Stimulated activated CD8-positive, alpha-beta memory T cell treated with anti-CD3 and anti-CD28 coated beads, Interleukin-4, amount 100 ng/mL, for 4 hours (primary cell): ENCODE measurements at places on chromosomes 7 and 10.

GRCh38 chr7:141272417-141272816 lies 198.6 kb downstream of the TMEM178B start:
- DNase-seq = no peak

DNA sequence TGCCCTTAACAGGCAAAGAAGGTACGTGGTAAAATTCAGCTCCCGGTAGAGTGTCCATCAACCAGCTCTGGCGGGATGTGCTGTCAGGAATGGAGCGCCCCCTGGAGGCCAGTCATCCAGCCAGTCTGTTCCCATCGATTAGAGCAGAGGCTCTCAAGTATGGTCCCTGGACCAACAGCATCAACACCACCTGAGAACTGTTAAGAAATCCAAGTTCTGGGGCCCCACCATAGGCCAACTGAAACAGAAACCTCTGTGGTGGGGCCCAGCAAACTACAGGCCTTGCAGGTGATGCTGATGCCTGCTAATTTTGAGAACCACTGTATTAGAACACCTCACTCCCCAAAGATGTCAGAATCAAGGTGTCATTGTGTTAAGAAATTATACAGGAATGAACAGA lies 109.2 kb downstream of the DPY19L1 start:
- peak; percentile 4 for DNase-seq

DNA sequence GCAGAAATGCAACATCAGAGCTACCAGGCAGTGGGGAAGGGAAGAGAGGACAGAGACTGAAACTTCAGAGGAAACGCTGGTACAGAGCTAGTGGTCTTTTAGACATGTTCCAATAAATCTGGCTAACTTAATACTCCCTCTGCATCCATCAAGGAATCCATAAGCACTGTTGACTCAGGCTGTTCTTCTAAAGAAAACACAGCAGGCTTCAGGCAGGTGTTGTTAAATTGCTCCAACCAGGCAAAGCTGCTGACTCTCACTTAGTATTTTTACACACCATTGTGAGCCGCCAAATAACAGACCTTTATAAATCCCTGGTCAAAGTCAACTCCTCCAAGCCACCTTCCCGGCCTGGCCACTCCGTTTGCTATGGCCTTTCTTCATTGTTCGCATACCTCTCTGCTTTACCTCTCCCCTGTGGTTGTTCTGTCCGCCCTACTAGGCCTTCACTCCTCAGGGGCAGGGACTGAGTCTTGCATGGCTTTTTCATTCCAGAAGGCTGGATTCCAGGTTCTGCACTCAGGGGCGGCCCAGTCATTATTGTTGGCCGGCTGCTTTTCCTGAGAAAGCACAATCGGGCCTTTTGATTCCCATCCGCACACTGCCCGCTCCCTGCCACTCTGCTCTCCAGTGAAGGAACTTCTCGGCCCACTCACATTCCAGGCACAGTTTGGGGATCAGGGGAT lies 18.4 kb downstream of the CREB3L2 start:
- no peak for DNase-seq

DNA sequence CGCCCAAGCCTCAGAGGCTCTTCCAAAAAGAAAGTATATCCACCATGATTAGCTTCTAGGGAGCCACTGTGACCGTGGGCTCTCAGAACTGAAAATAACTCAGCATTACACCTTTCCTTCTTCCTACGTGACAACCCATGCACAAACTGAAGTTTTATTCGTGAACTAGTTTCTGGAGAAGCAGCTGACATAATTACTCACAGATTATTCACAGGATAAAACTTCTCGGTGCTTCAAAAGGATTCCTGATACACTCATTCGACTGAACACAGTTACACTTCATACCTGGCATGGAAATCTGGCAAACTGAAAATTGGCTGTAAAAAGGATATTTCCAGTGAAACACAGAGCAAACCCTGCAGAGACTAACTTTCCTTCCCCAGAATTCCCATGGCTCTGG lies 139.2 kb upstream of the PTER start:
- DNase-seq = no peak

DNA sequence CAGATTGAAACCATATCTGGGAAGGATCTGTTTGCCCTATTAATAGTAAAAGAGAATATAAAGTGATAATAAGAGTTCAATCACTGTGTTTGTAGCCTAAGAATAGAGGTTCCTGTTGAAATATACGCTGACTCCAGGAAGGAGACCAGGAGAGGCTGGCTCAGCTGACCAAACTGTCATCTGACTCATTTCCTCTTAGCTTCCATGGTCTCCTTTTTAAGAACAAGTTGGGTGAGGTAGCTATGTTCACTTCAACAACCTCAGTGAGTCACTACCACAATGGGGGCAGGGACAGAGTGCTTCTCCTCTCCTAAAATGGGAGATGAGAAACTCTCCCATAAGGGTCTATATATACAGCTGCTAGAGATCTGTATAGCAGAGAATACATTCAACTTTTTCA lies 543.3 kb downstream of the CALN1 start:
- no peak for DNase-seq

GRCh38 chr10:123398756-123399155 lies 244.6 kb downstream of the BUB3 start:
- no peak for DNase-seq

GRCh38 chr7:104902183-104902582 lies 111.8 kb upstream of the KMT2E start:
- DNase-seq = no peak

GRCh38 chr10:84478151-84478550 lies 149.8 kb downstream of the CCSER2 start:
- no peak for DNase-seq

- DNase-seq = no peak
Observed at GRCh38 chr7:74474271-74474865, 20.7 kb downstream of the GTF2IRD1 start.

DNA sequence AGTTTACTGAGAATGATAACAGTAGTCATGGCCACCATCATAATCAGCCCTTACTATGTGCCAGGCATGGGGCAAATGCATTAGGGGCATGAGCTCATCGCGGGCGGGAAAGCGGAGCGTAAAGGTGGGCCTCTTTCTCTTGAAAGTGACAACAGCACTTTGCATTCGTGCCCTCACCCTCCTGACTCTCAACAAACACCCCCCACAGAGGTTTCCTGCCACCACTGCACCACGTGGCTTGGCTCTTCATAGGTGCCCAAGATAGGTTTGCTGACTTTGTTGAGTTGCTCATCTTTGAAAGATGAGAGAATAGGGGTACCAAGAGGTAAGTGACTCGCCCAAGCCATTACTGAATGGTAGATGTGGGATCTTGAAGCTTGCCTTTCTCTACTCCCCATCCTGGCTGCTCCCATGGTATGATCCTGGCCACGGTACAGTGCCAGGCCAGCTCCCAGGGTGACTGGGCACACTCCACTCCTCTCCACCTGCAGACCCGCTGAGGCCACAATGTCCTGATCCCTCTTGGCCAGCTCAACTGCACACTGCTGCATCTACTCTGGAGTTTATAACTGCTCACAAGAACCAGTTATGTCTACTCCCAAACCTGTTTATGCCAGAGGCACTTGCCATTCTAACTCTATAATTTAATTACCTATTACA lies 26.0 kb downstream of the SLIT1 start:
- DNase-seq = no peak

DNA sequence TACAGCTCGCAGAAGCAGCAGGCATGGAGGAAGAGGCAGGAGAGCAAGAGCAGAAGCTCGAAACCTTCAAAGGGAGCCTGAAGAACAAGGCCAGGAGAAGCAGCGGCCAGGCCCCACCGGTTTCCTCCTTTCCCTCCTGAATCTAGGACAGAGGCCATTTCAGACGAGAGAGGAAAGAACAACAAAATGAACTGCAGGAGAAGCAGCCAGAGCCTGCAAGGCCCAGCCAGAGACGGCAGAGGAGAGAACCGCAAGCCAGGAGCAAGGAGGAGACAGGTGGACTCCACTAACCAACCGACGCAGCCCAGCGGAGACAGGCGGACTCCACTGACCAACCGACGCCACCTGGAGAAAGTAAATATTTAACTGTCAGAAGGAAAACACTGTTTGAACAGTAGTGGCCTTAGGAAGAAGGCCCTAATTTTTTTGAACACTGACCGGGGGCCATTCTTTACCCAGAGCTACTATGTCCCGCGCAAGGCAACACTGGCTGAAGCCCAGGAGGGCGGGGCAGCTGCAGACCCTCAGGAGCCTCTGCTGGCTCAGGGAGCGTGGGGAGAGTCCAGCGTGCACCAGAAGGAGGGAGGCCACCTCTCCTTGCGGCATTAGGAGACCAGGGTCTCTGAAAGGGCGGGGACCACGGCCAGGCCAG lies 559.2 kb downstream of the PTPRN2 start:
- DNase-seq = no peak

- no peak for DNase-seq
Observed at GRCh38 chr10:69638642-69639041, 8.6 kb downstream of the FAM241B start.

DNA sequence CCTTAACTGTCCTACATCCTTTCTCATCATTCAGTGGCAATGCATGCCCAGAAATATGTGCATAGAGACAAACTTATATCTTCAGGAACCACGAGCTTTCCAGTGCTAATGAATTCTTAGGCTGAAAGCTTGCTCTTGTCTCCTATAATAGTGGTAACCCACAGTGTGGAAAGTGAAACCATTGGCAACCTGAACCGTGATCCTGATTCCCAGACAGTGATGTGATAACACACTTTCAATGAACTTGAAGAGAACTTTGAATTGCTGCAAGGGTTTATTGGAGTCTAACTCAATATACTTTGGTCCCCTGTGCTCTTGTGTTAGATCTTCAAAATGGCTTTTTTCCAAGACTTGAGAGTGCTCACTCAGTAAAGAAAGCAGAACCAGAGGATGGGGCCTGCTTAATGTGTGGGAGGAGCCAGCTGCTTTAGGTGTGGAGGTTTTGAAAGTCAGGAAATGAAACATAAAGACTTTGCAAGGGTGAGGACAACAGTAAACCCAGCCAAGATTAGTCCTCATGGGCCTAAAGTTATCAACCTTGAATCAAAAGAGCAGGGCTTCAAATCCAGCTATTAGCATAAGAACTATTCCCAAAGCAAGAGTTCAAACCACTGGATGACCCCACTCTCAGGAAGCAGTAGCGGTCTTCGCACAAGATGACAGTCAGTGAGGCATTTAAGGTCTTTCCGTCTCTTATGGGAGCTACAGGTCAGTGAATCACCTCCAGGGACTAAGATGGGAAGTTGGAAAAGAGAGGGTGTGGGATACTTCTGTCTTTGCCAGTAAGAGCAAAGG lies 332.4 kb upstream of the NRP1 start:
- DNase-seq = no peak

- DNase-seq = no peak
Observed at GRCh38 chr7:130369831-130370550, 10.3 kb upstream of the CPA1 start.

DNA sequence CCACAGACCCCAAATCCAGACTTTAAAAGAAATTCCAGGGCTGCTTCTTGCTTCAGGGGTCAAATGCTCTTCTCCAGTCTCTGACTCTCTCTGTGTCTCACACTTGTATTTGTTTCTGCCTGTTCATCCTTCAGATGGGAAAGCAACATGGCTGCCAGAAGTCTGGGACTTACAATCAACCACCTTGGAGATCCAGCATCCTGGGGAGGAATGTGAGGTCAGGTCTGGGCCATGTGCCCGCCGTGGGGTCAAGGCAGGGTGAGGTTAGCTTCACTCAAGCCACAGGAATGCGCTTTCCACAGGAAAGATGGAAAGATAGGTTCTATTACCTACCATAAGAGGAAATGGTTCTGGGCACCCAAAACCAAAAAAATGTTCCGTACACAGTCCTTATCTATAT lies 34.3 kb upstream of the NPVF start:
- no peak for DNase-seq

- DNase-seq = peak; percentile 30
Observed at GRCh38 chr7:95916573-95917297, 144.4 kb downstream of the DYNC1I1 start.

DNA sequence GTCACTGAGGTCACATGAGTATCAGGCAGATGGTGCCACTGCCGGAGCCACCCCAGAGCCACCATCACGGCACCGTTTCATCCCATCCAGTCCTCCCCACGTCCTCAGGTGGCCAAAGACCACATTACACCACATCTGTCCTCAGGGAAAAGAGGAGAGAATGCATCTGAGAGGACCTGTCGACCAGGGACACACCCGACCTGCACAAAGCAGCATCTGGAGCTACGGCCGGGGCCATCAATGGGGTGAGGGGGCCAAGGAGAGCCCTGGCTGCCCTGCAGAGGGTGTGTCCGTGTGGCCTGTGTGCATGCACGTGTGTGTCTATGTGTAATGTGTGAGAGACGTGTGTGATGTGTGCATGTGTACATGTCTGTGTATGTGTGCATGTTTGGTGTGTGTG lies 480.6 kb downstream of the DNAJB6 start:
- DNase-seq = no peak

DNA sequence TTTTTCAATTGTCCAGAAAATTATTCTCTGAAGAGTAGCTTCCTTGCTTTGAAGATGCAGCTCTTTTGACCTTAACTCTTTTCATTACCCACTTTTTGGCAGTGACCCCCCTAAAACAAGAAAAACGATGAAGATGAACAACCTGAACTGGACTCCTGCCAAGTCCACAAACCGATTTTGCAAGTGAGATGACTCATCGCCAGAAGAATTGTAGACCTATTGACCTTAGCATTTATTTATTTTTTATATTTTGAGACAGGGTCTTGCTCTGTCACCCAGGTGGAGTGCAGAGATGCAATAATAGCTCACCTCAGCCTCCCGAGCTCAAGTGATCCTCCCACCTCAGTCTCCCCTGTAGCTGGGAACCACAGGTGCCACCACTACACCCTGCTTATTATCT lies 859.2 kb downstream of the GATA3 start:
- DNase-seq = no peak

DNA sequence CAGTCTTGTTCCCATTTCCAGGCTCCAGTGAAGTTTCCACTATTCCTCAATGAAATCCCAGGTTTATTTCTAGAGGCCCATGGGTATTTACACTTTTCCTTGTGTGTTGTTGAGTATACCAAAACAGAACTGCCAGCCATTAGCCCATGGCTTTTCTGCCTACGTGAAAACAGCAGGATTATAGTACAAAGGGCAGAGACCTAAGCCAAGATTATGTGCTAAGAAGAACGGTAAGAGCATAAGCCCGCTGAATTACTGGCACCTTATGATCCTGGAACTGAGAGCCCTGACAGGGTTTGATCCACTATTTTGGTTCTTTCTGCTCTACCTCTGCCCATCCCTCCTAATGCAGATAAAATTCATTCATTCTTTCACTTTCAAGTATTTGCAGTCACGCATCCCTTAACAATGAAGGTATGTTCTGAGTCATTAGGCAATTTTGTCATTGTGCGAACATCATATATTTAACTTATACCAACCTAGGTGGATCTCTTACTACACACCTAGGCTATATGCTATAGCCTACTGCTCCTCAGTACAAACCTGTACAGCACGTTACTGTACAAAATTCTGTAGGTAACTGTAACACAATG lies 16.0 kb downstream of the SEMA3C start:
- no peak for DNase-seq
